ENCODE measurements at places on chromosomes 12 and 14.

- DNase-seq = no peak
These were observed 361.9 kb downstream of the DAD1 start for GRCh38 chr14:22227084-22227483.

DNA sequence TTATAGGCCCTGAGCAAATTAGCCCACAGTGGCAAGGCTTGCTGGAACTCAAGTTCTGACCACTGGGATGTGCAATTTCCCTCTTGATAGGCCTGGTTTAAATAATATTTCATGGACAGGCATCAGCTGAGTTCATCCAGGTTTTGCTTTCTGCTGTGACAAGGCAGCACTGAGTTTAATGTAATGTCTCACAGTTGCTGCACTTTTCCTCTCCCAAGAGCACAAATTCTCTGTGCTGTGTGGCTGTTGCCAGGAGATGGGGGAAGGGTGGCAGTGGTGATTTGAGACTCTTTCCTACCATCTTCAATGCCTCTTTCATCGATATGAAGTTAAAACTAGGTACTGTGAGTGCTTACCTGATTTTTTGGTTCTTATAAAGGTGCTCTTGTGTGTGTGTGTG, 272.8 kb upstream of the STXBP6 start:
- no peak for DNase-seq

GRCh38 chr12:50604640-50604920, 99.8 kb downstream of the DIP2B start:
- no peak for DNase-seq

GRCh38 chr12:107443320-107444090, 242.1 kb upstream of the PWP1 start:
- DNase-seq = no peak

DNA sequence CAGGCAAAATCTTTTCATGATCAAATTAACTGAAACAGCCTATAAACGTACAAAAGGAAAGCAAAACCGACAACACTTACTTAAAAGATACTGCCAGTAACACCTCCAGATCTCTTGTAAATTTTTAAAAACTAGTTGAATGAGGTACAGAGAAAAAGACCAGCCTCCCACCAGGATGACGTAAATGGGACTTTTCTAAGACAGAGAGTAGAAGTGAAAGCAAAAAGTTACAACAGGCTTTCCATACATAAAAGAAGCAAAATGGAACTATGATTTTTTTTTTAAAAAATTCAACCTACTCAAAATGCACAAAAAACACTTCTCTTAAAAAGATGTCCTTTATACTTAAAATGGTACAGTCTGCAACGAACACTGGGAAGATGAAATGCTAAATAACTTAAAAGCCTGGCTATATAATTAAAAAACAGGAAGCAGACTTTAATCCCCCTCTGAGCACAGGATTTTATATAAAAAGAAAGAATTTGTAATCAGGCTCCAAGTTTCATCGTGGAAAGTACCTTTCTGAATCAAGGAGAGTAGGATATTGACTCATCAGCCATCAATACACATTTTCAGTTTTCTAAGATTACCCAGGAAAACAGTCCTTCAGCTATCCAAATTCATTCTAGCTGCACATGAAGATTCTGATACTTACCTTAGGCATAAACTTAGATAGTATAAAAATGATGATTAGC, 14.2 kb upstream of the MYO1A start:
- no peak for DNase-seq

- no peak for DNase-seq
These were observed 156.4 kb downstream of the AACS start for GRCh38 chr12:125221602-125222001.

DNA sequence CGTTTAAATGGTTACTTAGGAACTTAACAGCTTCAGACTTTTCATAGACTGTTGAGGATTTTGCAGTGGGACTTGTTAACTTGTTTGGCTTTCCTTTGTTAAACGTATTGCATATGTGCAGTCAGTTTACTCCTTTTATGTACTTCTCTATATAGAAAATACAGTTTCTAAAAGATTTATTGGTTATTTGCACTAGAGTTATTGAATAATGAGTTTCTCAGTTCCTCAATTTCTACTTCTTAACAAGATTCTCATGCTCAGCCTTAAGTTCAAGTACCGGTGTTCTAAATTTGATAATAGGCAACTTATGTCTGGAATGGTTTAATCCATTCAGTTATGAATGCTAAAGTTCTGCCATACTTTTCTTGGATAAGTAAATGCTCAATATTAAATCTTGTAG, 919 bp downstream of the PSMA3 start:
- DNase-seq = no peak

GRCh38 chr14:103156651-103157378, 33.6 kb downstream of the TNFAIP2 start:
- no peak for DNase-seq

DNA sequence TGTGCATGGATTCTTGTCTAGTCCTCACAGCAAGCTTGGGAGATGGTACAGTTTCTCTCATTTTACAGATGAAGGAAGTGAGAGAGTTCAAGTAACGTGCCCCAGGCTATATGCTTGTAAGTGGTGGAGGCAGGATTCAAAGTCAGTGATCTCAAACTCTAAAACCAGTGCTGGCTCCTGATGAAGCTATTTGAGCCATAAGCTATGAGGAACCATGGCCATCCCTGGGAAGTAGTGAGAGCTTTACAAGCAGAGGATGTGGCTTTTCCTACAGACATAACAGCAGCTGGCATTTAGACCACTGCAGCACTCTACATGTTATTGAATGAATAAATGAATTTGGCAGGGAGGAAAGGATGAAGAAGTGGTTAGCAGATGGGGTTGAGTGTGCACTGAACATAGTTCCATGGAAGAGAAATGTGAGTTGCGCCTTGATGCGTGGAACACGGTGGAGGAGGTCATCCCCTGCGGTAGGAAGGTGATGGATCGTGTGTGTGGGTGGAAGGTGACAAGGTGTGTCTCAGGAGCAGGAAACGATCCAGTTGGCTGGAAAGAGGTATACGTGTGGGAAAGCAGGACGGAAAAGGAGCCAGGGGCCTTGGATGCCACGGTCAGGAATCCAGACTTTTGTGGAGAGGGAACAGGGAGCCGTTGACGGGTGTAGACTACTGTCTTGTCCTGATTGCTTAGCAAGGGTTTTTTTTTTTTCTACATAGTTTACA, 65.2 kb downstream of the RFX4 start:
- DNase-seq = no peak

- no peak for DNase-seq
These were observed 283.7 kb upstream of the PRKD1 start for GRCh38 chr14:30211326-30211725.
